ENCODE measurements at places on chromosomes 4 and X. TPM values are rescaled to one million over a fixed set of nuclear protein-coding genes. Genes with fewer than 3 reads are reported as not detected.
A peak's percentile ranks its signal among the peaks of the same experiment; 100 is the strongest.

ATP5ME gene
- 477 TPM for polyA plus RNA-seq

SPANXA1 gene
- polyA plus RNA-seq: not detected

PAGE1 gene
- polyA plus RNA-seq: not detected

CENPI gene
- 4.5 TPM for polyA plus RNA-seq

DGKK gene
- polyA plus RNA-seq: 0.09 TPM

HS6ST2 gene
- polyA plus RNA-seq: 0.97 TPM

GNL3L gene
- polyA plus RNA-seq: 14.4 TPM

HS3ST1 gene
- 1.4 TPM for polyA plus RNA-seq

DMP1 gene
- polyA plus RNA-seq: not detected

TMEM255A gene
- 1.6 TPM for polyA plus RNA-seq

CEP135 gene
- 10.7 TPM for polyA plus RNA-seq

GRCh38 chr4:3674479-3674851 lies 91.7 kb upstream of the ADRA2C start:
- no peaks in the 10 kb centered on the region for H3K4me1 ChIP-seq
- H3K4me3 ChIP-seq: no peak overlapping the region
- no peaks in the 10 kb centered on the region for H3K36me3 ChIP-seq
- H3K27ac ChIP-seq: no peak overlapping the region

DNA sequence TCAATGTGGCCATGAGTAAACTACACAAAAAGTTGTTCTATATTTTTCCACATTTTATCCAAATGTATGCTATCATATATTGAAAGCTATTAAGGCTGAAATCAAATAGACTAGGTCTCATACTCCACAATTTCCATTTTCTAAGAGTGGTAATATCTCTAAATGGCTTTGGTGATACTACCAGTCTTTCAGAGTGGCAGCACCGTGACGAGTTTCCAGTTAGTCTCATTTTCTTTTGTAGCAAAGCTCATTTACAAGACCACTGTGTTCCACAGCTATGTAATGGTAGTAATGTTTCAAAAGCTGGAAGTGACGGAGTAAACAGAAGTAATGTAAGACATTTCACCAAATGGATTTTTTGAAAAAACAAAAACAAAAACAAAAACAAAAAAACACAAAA lies 228.2 kb downstream of the PPP3CA start:
- H3K36me3 ChIP-seq: no peaks in the 10 kb centered on the region
- H3K27me3 ChIP-seq: no peaks in the 10 kb centered on the region
- H3K4me1 ChIP-seq: no peaks in the 10 kb centered on the region
- H3K27ac ChIP-seq: no peak overlapping the region

DNA sequence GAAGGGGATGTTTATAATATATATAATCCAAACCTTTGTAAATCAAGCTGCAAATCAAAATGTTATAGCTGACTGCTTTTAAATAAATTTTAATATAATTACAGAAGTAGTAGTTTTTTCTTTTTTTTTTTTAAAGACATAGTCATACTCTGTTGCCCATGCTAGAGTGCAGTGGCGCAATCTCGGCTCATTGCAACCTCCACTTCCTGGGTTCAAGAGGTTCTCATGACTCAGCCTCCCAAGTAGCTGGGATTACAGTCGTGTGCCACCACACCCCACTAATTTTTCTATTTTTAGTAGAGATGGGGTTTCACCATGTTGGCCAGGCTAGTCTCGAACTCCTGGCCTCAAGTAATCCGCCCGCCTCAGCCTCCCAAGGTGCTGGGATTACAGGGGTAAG lies 178.7 kb downstream of the FBXW7 start:
- no peak overlapping the region for H3K27ac ChIP-seq
- H3K4me1 ChIP-seq: no peaks in the 10 kb centered on the region
- no peak for DNase-seq
- no peaks in the 10 kb centered on the region for H3K27me3 ChIP-seq

DNA sequence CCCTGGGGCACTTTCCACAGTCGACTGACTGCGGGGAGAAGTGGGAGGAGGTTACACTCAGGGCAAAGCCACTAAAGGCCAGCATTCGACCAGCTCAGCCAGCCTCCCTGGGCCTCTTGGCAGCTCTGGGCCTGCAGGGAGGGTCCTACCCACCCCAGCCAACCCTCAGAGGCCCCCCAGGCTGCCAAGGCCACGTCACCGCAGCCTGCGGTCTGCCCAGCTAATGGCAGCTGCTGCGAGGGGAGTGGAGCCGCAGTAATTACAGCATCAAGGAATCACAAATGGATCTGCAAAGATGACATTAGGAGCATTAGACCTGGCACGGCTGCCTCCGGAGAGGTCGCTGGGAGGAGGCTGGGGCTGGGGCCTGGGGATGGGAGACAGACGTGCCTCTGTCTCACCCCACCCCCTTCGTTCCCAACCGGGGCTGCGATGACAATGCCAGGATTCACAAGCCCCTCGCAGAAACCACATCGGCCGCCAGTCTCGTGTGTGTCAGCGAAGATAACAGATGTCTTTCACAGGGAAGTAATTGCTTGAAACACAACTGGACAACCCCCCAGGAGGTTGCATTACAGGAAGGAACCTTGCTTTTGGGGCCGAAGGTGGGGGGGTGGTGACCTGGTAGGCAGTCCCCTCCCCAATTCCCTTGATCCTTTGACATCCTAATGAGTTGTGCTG lies 367.6 kb downstream of the BCOR start:
- H3K36me3 ChIP-seq: no peaks in the 10 kb centered on the region
- no peak overlapping the region for H3K27ac ChIP-seq
- peaks cover 26% of the 10 kb centered on the region for H3K4me1 ChIP-seq
- no peak for DNase-seq
- no peaks in the 10 kb centered on the region for H3K27me3 ChIP-seq
- no peak overlapping the region for H3K4me3 ChIP-seq

GRCh38 chr4:26020881-26021280 lies 106.9 kb downstream of the SMIM20 start:
- H3K27me3 ChIP-seq: no peaks in the 10 kb centered on the region
- H3K4me1 ChIP-seq: peaks cover 12% of the 10 kb centered on the region
- no peak overlapping the region for H3K4me3 ChIP-seq
- H3K36me3 ChIP-seq: no peaks in the 10 kb centered on the region
- no peak overlapping the region for H3K27ac ChIP-seq

DNA sequence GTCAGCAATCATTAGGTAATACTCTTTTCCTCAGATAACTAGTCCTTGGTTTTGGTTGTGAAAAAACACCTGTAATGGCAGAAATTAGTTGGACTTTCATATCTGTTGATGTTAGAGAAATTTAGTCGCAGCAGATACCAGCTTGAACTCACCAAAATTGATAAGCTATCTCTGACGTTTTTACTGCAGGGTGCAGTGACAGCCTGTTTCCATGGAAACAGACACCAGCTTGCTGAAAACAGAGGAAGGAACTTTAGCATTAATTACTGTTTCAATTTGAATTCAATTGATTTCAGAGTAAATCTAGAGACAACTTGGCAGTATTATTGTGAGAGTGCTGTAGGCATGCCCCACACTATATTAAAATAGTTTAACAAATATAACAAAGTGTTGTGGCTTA lies 246.5 kb downstream of the PPP1R2C start:
- H3K27ac ChIP-seq: peak overlapping the region; percentile 56
- DNase-seq: peak; percentile 75
- H3K36me3 ChIP-seq: no peaks in the 10 kb centered on the region
- peaks cover 5% of the 10 kb centered on the region for H3K4me1 ChIP-seq
- no peaks in the 10 kb centered on the region for H3K27me3 ChIP-seq
- H3K4me3 ChIP-seq: no peak overlapping the region

- peak overlapping the region; percentile 63 for H3K27ac ChIP-seq
- H3K36me3 ChIP-seq: no peaks in the 10 kb centered on the region
- DNase-seq: peak; percentile 48
- peaks cover 60% of the 10 kb centered on the region for H3K4me1 ChIP-seq
- H3K27me3 ChIP-seq: no peaks in the 10 kb centered on the region
- H3K4me3 ChIP-seq: no peak overlapping the region
Observed at GRCh38 chrX:20477836-20478524, 211.3 kb upstream of the RPS6KA3 start.

DNA sequence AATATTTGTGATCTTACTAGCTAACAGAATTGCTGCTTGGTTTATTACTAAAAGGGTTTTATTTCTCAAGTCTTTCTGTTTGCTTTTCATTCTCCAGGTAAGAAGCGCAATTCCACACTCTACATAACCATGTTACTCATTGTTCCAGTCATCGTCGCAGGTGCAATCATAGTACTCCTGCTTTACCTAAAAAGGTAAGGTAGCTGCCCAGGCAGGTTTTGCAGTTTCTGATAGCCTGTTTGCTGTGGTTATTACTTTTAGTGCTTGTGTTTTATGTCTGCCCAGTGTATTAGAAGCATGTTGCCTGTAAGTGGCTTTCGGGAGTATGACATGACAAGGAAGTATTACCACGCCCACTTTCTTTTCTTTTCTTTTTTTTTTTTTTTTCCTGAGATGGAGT lies 46.4 kb downstream of the IL13RA1 start:
- H3K4me3 ChIP-seq: no peak overlapping the region
- peak overlapping the region; percentile 53 for H3K27ac ChIP-seq
- H3K27me3 ChIP-seq: no peaks in the 10 kb centered on the region
- H3K36me3 ChIP-seq: peaks cover 12% of the 10 kb centered on the region
- H3K4me1 ChIP-seq: no peaks in the 10 kb centered on the region

GRCh38 chr4:79248610-79249009 lies 77.3 kb downstream of the NAA11 start:
- no peak overlapping the region for H3K4me3 ChIP-seq
- H3K27me3 ChIP-seq: no peaks in the 10 kb centered on the region

- no peak overlapping the region for H3K4me3 ChIP-seq
- no peak for DNase-seq
- H3K4me1 ChIP-seq: no peaks in the 10 kb centered on the region
- no peaks in the 10 kb centered on the region for H3K36me3 ChIP-seq
- no peaks in the 10 kb centered on the region for H3K27me3 ChIP-seq
Observed at GRCh38 chr4:65918872-65919271, 248.6 kb upstream of the EPHA5 start.

GRCh38 chrX:78653118-78653822 lies 5.9 kb downstream of the RTL3 start:
- no peak overlapping the region for H3K27ac ChIP-seq
- H3K27me3 ChIP-seq: no peaks in the 10 kb centered on the region
- no peaks in the 10 kb centered on the region for H3K4me1 ChIP-seq
- H3K4me3 ChIP-seq: no peak overlapping the region
- DNase-seq: no peak

All from large intestine (tissue), 12 donors.